ENCODE measurements at places on chromosomes 11 and 22.

GRCh38 chr11:7545611-7546010 lies 31.8 kb downstream of the PPFIBP2 start:
- no peak for DNase-seq

DNA sequence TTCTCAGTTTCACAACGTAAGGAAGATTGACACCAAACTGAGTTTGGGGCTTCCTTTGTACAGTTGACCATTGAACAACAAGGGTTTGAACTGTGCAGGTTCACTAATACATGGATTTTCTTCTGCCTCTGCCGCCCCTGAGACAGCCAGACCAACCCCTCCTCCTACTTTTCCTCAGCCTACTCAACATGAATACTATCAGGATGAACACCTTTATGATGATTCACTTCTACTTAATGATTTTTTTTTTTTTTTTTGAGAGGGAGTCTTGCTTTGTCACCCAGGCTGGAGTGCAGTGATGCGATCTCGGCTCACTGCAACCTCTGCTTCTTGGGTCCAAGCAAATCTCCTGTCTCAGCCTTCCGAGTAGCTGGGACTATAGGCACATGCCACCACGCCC lies 14.6 kb downstream of the RBM4 start:
- no peak for DNase-seq

- no peak for DNase-seq
Measured at GRCh38 chr11:130170345-130170744, 10.8 kb downstream of the ST14 start.

GRCh38 chr11:117790279-117790678 lies 6.7 kb downstream of the DSCAML1 start:
- no peak for DNase-seq

- no peak for DNase-seq
Measured at GRCh38 chr22:42279425-42280020, 9.1 kb upstream of the TCF20 start.

DNA sequence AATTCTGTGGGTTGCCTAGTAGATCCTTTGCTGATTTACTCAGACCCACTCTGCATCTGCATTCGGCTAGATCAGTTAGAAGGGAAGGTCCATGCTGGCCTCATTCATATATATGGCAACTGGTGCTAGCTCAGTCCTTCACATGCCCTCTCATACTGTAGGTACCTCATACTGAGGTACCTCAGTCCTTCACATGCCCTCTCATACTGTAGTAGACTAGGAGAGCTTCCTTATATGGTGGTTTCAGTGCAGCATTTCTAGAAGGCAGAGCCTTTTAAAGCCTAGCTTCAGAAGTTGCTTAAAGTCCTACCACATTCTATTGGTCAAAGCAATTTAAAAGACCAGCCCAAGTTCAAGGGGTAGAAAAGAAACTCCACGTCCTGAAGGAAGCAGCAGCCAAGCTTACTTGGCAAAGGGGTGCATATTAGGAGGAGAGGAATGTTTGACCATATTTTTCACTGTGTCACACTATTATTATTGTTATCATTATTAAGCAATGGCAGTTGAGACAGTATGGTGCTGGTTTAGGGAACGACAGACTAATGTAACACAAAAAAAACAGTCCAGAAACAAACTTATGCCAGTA lies 356.4 kb downstream of the DYNC2H1 start:
- no peak for DNase-seq

DNA sequence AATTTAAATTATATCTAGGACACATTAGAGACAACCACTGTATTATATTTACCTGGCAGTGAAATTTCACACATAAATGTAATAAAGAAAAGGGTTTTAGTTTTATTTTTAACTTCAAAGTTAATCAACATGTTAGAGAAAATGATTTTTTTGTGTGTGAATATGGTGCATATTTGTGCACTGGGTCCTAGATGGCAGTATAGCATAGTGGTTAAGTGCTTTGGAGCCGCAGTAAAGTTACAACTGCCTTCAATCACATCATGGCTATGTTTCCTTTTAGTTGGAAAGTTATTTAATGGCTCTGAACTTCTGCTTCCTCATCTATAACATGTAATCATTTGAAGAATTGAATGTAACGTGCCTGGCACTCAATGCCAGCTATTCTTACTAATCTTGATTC lies 108.9 kb upstream of the DDI1 start:
- no peak for DNase-seq

- no peak for DNase-seq
Measured at GRCh38 chr11:116835042-116835772, 2.2 kb downstream of the APOA1 start.

DNA sequence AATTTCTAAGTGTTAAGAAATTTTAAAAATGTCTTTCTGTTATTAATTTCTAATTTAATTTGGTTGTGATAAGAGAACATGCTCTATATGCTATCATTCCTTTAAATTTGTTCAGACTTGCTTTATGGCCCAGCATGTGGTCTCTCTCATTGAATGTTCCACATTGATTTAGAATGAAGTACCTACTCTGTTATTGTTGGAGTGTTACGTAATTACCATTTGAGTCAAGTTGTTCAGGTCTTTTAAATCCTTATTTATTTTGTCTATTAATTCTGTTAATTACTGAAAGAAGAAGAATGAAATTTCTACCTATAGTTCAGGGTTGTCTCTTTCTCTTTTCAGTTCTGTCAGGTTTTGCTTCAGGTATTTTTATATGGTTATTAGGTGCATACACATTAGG lies 57.0 kb downstream of the PRMT3 start:
- DNase-seq: no peak

- peak; percentile 98 for DNase-seq
Measured at GRCh38 chr11:95231127-95231880, at the start of gene SESN3. Gene SESN3, minus strand, starts transcription at chr11:95231202. Its CDS starts 342 bp downstream, at chr11:95230860.

- DNase-seq: no peak
Measured at GRCh38 chr11:93791493-93791892, 7.4 kb downstream of the MED17 start.

DNA sequence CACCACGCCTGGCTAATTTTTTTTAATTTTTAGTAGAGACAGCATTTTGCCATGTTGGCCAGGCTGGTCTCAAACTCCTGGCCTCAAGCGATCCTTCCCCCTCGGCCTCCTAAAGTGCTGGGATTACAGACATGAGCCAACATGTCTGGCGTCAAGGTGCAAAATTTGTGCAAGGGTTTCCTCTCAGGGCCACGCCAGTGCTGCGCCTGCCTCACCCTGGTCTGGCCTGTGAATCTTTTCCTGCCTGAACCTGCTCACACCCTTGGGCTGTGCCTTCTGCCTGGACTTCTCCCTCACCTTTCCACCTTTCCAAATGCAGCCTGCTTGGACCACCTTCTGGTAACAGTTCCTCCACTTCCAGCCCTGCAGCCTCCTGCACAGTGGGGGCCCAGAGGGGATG lies 43.4 kb downstream of the MCM5 start:
- DNase-seq: no peak

DNA sequence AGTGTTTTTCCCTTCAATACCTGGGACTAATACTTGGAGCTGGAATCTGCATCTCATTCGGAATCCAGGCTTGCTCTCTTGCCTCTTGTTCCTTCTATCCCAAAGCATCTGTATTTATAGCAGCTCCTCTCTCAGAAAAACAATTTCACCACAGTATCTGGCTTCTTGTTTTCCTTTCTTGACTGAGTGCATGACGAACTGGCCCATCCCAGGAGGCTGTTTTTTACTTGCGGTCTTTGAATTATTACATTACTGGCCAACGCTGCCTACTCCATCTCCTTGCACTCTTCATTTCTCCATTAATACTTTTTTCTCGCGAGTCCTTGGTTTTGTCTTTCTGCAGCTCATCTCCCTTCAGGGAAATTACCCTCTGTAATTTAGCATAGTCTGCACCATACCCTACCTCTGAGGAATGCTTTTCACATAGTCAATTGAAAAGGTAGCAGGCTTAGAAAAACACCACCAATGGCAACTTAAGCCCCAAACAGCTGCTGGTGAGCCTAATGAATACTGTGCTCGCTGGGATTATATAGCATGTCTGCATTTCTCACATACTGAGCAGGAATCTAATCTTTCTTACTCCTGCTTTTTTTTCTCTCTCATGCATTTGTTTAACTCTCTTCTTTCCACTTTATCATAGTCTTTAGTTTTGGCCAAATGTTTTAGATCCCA lies 277.4 kb upstream of the SESN3 start:
- no peak for DNase-seq

DNA sequence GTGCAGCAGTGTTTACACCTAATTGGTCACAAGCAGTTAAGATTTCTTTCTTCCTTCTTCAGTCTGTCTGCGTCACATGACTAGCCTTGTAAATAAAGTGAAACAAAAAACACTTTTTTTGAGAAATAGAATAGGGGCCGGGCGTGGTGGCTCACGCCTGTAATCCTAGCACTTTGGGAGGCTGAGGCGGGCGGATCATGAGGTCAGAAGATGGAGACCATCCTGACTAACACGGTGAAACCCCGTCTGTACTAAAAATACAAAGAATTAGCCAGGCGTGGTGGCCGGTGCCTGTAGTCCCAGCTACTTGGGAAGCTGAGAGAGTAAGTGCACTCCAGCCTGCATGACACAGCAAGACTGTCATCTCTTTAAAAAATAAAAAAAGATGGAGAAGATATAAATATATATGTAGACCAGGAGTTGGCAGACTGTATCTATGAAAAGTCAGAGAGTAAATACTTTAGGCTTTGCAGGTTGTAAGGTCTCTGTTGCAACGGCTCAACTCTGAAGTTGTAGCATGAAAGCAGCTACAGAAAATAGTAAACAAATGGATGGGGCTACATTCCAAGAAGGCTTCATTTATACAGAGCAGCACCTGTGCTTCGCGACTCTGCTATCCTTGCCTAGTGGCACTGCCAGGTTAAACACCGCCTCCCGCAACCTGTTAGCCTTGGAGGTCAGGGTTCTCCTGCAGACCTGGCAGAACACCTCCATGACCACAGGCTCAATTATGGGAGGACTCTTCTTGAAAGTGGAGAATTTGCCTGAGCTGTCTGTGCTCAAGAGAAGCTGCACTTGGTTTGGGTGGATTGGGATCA lies 55.9 kb downstream of the PPP6R2 start:
- DNase-seq: no peak

- DNase-seq: no peak
Measured at GRCh38 chr11:117037279-117037974, 60.8 kb downstream of the SIK3 start.

- no peak for DNase-seq
Measured at GRCh38 chr22:48748860-48749554, 1078.7 kb downstream of the BRD1 start.

DNA sequence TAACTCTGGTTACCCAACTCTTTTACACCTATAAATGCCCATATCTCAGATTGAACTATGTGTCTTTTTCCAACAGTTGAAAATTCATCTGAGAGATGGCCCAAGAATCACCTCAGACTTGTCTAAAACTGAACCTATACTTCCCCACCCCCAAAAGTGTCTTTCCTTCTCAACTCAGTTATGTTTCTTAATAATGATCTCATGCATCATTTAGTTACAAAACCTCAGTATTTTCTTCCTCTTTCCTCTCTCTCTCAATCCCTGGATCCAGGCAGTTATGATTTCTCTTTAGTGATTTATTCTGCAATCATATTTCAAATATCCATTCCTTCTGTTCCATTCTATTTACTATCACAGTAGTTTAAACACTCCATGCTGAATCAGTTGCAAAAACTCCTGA lies 32.3 kb upstream of the ADSL start:
- no peak for DNase-seq

DNA sequence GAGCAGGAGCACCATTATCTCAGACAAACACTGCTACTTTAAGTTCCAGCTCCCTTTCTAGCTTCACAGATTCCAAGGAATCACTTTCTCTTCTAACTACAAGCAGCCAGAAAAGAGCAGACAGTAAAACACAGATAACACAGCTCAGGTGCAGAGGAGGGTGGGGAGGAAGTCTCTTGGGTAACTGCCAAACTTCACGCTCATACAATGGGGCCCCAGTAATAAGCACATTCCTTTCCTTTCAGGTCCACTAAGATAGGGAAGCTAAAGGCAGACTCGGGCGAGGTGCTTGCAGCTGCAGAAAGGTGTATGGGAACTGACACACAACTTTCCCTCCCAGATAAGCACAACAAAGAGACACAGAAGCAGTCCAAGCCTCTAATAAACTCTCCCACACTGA lies 69.2 kb upstream of the OR9G4 start:
- DNase-seq: no peak

DNA sequence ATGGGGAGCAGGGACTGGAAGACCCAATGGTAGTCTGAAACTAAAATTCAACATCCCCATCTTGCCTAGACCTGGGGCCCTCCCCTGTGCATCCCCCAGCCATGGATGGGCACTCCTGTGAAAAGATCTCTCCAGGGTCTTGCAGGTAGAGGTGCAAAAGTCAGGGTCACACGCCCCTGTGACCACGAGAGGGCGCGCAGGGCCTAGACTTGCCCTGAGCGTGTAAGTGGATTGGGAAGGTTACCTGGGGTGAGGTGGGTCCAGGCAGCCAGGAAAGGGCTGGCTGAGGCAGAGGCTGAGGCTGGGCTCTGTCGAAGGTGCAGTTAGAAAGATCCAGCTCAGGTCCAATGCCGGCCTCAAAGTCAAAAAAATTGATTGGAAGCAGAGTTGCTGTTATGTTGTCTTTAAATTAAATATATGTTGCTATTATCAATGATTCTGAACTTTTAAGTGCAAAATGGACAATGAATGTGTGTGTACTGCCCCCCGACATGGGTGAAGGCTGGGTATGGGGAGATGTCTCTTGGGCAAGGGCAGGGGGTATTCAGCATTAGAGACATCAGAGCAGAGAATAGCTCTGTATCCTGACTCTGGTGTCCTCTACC lies 4.8 kb upstream of the POU2F3 start:
- DNase-seq: peak; percentile 30

DNA sequence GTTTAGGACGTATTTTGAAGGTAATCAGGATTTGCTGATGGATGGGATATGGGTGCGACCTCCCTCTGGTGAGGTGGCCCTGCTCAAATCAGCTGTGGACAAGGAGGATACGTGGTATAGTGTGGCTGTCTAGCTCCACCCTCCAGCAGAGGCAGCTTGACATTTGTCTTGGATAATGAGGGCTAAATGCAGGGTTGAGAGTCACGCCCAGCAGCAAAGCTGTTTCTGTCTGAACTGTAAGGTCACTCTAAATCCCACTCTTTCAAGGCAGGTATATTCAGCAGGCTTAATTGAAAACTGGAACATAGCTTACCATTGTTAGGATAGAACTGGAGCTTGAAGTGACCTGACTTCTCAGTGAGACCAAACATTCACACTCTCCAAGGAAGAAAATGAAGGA lies 98.7 kb downstream of the SWAP70 start:
- no peak for DNase-seq

GRCh38 chr11:68215087-68215445 lies 2.0 kb upstream of the KMT5B start:
- DNase-seq: peak; percentile 33

- no peak for DNase-seq
Measured at GRCh38 chr11:43687120-43687791, 6.7 kb downstream of the HSD17B12 start.

- no peak for DNase-seq
Measured at GRCh38 chr11:105696000-105696399, 86.1 kb downstream of the GRIA4 start.

DNA sequence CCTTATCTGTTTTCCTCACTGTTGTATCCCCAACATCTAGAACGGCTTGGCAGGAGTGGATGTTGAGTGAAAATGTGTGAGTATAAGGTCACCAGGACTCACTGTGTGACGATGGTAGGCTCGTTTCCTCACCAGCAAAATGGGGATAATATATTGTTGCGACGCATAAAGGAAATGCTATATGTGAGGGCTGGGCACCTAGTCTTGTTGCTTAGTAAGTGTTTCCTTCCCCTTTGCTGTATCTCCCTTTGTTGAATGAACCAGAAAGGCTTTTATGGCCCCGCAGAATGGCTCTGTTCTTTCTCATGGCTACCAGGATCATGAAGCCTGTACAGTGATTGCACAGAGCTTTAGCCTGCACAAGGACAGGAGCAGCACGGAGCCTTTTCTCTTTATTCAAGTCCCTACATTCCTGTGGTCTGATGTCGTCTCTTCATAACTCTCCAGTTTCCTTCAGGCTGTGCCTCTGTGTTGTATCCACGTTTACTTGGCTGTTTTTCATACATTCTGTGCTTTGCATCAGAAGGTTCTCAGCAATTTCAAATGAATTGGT lies 5.4 kb downstream of the TNRC6B start:
- no peak for DNase-seq

All from stimulated activated CD4-positive, alpha-beta T cell treated with anti-CD3 and anti-CD28 coated beads, Interleukin-1b, Interleukin-23, amount 100 ng/mL, for 24 hours (primary cell).